ENCODE measurements at places on chromosomes 6 and 20.

GRCh38 chr6:37630281-37630799 lies 67.3 kb downstream of the MDGA1 start:
- no peak for DNase-seq

GRCh38 chr6:169035385-169036240 lies 218.0 kb downstream of the THBS2 start:
- DNase-seq: no peak

DNA sequence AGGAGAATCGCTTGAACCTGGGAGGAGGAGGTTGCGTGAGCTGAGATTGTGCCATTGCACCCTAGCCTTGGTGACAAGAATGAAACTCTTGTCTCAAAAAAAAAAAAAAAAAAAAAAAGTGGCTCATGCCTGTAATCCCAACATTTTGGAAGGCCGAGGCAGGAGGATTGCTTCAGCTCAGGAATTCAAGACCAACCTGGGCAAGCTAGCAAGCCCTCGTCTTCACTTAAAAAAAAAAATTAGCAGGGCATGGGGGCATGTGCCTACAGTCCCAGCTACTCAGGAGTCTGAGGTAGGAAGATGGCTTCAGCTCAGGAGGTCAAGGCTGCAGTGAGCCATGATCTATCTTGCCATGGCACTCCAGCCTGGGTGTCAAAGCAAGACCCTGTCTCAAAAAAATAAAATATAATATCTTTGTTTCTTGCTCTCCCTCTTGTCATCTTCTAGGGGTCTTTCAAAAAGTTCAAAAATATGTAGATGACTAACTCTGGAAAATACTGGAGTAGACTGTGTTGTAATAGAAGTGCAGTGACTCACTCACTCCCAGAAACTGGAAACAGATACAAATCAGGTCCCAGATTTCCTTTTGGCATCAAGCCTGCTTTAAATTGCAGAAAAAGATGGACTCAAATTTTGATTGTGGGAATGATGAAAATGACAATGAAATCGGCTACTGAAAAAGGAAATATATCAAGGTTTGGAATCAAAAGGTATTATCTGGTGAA lies 2.8 kb upstream of the GINM1 start:
- no peak for DNase-seq

GRCh38 chr6:68634726-68635411 lies at the start of gene ADGRB3:
Gene ADGRB3 (plus strand): TSS chr6:68635282. CDS start chr6:68638676, 3,394 bp downstream.
- DNase-seq: no peak

DNA sequence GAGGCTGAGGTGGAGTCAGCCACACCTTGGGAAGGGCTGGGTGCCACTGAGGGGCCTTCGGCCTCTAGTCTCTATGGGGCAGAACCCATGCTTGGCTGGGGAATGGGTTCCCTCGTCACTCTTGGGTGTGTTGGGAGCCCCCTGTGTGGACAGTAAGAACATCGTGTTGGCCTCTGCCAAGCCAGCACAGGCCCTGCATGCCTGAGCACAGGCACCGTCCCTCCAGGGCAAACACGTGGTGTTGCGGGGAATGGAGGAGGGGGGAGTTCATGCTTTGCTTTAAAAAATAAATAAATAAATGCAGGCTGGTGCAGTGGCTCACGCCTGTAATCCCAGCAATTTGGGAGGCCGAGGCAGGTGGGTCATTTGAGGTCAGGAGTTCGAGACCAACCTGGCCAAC lies 63.0 kb downstream of the EZR start:
- DNase-seq: no peak
